ENCODE measurements at places on chromosomes 7 and 10.

GRCh38 chr7:115851291-115851690, 179.3 kb downstream of the TFEC start:
- no peak for DNase-seq

- peak; percentile 85 for DNase-seq
Observed at GRCh38 chr7:150378115-150378852, 846 bp upstream of the ZNF775 start.

- no peak for DNase-seq
Observed at GRCh38 chr10:97601268-97602215, 12.0 kb downstream of the C10orf62 start.

- DNase-seq = peak; percentile 60
Observed at GRCh38 chr7:134290286-134290685, 26.4 kb downstream of the SLC35B4 start.

- DNase-seq = no peak
Observed at GRCh38 chr10:49350846-49351532, 44.9 kb downstream of the DRGX start.

DNA sequence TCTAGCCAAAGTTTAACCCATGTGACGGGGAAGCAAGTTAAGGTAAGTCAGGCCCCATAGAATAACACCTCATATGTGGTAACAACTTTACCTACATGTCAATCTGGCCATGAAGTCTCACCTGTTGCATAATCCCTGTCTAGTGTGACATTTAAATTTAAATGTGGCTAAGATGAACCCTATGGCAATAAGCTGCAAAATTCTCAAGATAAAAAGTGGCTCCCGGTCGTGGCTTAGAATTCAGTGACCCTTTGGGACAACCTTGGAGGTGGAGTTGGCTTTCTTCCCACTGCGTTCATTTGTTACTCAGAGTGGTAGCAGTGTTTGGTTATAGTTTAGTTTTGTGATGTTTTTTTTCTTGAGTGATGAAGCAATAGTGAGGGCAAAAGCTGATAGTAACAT, 90.6 kb downstream of the ARID5B start:
- DNase-seq = no peak

DNA sequence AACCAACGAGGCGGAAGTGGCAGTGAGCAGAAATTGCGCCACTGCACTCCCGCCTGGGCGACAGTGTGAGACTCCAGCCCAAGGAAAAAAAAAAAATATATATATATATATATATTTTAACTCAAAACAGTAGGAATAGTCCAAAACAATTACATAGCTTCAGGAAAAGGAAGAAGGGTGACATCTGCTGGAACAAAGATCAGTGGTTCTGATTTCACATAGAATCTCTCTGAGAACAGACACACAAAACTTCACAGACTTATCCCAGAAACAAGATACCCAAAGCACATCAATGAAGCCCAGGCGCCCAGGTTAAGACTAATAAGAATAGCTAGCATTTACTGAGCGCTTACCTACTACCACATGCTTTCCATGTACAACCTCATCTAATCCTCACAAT, 45.0 kb downstream of the DNMBP start:
- no peak for DNase-seq

- no peak for DNase-seq
Observed at GRCh38 chr10:123101872-123102271, 33.9 kb upstream of the HMX3 start.

DNA sequence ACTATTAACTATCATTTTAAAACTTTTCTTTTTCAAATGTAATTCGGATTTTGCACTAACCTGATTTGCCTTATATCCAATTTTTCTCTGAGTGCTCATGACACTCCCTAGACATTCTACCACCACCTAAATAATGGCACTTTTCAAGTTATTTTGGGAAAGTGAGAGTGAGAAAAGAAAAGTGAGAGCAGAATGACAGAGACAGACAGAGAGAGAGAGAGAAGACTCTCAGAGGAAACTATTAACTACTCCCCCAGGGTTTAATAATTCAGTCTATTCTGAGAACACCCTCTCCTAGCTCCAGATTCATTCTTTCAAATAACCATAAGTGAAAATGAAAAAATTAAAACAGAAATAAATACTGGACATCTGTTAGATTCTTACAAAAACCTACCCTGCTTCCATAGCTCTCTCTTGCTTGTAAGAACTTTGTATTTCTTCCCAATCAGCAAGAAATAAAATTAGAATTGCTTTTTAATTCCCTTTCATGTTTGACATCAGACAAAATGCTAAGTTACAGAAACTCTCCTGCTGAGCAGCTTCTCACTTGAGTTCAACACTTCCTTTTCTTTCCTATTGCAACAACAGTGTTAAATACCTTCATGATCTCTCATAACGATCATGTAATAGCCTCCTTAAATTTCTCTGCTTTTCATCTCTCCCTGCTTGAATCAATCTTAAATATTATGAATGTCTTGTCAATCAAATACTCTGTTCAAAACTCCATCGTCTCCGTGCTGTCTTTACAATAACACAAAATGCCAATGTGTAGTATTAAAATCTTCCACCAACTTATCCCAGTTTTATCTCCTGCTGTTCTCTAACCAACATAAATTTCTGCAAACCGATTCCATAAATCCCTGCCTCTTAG, 191.7 kb downstream of the SEMA3E start:
- DNase-seq = no peak

GRCh38 chr10:132465193-132465888, 68.3 kb downstream of the PWWP2B start:
- DNase-seq = no peak

DNA sequence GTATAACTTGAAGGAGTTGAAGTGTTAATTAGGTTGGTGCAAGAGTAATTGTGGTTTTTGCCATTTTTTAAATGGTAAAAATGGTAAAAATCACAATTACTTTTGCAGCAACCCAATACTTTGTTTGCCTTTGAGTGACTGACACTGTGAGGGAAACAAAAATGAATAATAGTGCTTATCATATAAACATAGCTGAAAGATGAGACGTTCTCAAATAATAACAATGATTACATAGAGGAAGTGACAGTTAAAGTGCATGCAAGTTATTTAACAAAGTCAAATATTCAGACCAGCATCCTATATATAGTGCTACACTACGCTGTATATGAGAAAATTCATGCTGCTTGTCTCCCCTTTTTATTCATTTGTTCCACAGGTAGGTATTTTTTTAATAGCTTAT, 4.7 kb upstream of the HBP1 start:
- DNase-seq = no peak

DNA sequence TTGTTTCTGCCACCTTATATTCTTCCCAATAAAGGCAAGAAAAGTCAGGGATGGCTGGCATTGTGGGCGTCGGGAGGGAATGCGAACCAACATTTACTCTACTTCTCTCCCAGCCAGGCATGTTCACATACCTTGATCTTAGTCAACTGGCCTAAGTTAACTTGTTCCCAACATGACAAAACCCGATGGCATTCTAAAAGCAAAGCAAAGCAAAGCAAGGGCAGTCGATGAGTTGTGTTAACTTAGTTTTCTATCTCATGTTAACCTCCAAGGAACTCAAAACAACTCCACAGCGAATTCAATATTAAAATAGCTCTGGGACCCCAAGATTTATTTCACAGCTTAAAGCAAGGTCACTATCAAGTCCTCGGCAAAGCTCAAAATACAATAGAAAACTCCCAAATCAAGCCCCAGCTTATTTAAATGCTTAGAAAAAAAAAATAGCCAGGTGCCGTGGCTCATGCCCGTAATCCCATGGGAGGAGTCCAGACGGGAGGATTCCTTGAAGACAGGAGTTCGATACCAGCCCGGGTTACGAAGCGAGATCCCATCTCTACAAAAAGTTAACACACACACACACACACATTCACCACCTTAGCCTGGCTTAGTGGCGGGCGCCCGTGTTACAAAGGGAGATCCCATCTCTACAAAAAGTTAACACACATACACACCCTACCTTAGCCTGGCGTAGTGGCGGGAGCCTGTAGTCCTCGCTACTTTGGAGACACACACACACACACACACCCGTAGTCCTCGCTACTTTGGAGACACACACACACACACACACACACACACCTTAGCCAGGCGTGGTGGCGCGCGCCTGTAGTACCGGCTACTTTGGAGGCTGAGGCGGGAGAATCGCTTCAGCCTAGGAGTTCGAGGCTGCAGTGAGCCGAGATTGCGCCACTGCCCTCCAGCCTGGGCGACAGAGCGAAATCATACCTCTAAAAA, 901 bp upstream of the CCNY start:
- DNase-seq = no peak

GRCh38 chr7:22793593-22794462, 28.8 kb downstream of the TOMM7 start:
- no peak for DNase-seq

- no peak for DNase-seq
Observed at GRCh38 chr7:7830122-7830878, 111.9 kb upstream of the RPA3 start.

GRCh38 chr10:61902445-61903220, 1.1 kb downstream of the ARID5B start:
- peak; percentile 86 for DNase-seq

DNA sequence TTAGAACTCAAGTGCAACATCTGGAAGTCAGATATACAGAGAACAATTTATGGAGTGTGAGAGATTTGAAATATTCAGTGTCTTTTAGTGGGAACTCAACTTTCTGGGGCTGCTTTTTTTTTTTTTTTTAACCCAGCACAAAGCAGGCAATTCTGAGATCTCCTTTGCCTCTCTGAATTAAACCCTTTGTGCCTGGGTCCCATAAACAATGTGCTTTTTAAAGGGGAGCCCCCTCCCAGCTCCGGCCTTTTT, 146.8 kb downstream of the CELF2 start:
- DNase-seq = no peak

DNA sequence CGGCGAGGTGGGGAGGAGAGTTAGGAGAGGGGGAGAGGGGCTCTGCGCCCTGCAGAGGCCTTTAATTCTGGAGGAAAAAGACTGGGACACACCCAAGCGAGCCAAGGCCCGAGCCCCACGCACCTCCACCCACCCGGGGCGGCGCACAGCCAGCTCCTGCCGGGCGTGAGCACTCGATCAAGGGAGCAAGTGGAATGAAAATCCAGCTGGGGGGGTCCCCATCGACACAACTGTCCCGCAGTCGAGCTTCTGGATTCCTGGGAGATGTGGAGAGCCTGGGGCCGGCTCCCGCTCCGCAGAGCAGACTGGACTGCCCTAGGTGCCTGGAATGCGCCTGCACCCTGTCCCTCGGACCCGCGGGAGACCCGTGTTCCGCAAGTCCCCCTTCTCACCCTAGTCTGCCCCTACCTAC, 7.4 kb upstream of the EN2 start:
- DNase-seq = no peak

Data from umbilical cord (tissue), 2 donors.